ENCODE measurements at places on chromosomes 11 and 22.
A peak's percentile ranks its signal among the peaks of the same experiment; 100 is the strongest.

DNA sequence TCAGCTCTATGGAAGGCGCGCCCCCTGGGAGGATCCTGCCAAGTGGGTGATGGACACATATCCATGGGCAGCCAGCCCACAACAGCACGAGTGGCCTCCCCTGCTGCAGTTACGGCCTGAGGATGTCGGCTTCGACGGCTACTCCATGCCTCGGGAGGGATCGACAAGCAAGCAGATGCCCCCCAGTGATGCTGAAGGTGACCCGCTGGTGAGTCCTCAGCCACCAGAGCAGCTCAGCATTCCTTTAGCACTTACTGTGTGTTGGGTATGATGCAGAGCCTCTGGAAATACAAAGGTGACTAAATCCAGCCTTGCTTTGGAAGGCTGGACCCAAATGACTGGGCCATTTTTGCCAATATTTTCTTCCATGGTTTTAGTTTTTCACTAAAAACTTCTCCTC lies 45.7 kb downstream of the DBX1 start:
- no peak for DNase-seq

DNA sequence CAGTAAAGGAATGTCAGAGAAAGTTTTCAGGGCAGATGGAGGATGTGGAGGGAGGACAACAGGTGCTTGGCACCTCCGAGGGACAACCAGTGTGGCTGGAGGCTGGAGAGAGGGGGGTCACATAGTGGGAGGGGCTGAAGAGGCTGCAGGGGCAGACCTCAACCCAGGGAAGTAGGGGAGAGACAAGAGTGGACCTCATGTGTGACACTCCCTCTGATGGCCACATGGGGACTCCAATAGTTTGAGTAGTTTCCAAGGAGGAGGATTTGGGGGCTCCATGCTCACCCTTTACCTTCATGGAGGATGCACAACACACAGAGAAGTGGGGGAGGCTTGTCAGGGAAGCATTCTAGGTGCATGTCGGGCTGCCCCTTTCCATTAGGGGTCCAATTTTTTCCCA lies 35.1 kb upstream of the ASPHD2 start:
- DNase-seq: no peak

DNA sequence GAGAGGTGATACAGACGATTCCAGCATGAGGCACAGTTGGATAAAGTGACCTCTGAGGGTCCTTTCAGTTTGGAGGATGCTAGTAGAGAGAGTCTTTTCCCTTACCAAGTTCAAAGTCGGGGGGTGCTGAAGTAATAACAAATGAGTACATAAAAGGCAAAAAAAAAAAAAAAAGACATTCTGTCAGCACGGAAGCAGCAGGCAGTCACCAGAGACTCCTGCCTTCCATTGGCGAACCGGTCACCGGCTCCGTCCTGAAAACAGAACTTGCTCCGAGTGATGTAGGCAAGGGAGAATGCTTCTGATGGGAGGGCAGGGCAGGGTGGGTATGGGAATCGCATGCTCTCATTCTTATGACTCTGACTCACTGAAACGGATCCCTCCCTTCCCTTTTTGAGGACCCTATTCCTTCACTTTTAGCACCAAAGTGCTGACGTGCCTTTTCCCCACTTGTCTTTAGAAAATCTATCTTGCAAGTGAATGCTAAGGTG lies 65.9 kb downstream of the PRR5L start:
- peak; percentile 14 for DNase-seq

DNA sequence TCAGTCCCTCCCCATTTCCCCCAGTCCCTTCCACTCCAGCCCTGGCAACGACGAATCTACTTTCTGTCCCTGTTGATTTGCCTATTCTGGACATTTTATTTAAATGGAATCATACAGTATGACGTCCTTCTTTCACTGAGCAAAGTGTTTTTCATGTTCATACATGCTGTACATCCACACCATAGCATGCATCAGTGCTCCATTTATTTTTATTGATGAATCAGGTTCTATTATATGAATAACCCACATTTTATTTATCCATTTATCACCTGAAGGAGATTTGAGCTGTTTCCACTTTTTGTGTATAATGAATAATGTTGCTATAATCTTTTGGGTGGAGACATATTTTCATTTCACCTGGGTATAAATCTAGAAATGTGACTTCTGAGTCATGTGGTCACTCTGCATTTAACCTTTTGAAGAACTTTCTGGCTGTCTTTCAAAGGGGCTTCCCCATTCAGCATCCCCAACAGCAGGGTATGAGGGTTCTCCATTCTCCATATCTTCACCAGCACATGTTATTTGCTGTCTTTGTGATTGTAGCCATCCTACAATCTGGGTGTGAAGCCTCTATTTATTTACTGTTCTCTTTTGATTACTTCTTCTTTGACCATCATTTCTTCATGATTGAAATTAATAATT lies 531.7 kb downstream of the ETS1 start:
- DNase-seq: no peak

DNA sequence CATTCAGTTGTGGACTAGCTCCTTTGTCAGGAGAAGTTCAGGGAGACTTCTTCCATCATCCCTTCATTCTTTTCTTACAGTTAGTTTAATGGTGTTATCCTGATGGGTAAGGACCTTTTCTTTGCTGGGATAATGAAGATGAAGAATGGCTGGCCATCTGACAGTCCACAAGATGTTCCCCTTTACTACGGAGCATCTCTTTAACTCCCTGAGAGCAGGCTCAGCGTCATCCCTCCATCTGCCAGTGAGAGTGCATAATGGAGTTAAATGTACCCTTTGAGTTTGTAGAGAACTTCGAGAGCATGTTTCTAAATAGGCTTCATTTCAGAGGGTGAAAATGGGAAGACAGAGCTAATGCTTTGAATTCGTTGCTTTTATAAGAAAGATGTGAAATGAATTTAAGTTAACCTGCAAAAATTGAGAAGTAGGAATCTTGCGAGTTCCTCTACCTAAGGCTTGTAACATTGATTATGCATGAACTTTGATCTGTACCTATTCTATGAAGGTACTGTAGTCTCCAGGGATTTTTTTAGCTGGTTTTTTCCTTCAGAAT lies 1.7 kb downstream of the EP300 start:
- DNase-seq: no peak
